ENCODE measurements at places on chromosomes 7 and 10.
A peak's percentile ranks its signal among the peaks of the same experiment; 100 is the strongest.

- DNase-seq, result no peak
Observed at GRCh38 chr10:16927546-16927945, 110.3 kb upstream of the RSU1 start.

- DNase-seq, result peak; percentile 3
Observed at GRCh38 chr10:47339759-47340607, 8.2 kb upstream of the RBP3 start.

- DNase-seq, result no peak
Observed at GRCh38 chr10:98456043-98456570, 9.4 kb upstream of the HPS1 start.

GRCh38 chr10:108462005-108462404 lies 1297.5 kb upstream of the SORCS1 start:
- DNase-seq, result no peak

- DNase-seq, result peak; percentile 31
Observed at GRCh38 chr10:61943674-61944378, 42.3 kb downstream of the ARID5B start.

- no peak for DNase-seq
Observed at GRCh38 chr10:72852508-72852907, 41.0 kb upstream of the OIT3 start.

GRCh38 chr10:64546073-64546472 lies 1024.9 kb downstream of the REEP3 start:
- DNase-seq, result no peak

DNA sequence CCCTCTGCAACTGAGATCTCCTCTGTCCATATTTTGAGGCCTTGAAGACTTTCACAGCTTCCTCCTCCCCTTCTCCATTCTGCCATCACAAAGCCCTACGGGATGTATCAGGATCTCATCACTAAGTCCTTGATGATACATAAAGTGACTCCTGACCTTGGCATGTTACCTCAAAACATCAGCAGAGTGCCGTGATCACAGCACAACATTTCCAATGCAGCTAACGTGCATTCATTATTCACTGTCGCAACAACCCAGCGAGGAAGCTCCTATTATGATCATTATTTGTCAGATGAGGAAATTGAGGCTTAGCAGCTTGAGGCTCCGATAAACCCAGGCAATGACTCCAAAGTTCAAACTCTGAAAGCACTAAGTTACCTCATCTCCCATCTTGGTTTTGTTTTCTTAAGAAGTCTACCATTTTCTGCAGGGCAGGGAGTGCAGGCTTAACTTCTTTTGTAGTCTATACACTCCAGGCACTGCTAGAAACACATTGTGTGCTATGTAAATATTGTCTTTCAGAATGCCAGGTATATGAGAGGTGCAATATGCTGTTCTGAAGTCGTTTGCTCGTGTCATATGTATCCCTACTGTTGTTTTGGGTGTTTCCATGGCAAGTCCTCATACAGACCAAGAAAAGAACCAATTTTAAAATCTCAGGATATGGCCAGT lies 80.6 kb upstream of the C1QL3 start:
- no peak for DNase-seq

DNA sequence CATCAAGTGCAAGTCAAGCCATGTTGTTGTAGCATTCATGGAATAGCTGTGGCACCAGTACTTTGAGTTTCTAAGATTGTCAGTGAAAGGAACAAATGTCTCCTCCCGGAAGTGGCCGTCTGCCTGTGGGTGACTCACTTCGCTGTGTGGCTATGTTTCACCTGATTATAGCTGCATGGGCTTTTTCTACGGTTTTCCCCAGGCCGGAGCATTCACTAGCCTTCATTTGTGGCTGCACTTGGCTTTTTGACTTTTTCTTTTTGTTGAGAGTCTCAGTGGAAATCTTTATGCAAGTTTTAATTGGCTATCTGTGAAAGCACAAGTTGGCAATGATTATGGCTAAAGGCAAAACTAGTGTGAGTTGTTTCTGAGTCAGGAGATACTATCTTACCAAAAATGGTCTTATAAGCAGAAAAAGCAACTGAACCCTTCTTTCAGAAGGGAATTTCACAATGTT lies 35.0 kb downstream of the SRI start:
- no peak for DNase-seq

DNA sequence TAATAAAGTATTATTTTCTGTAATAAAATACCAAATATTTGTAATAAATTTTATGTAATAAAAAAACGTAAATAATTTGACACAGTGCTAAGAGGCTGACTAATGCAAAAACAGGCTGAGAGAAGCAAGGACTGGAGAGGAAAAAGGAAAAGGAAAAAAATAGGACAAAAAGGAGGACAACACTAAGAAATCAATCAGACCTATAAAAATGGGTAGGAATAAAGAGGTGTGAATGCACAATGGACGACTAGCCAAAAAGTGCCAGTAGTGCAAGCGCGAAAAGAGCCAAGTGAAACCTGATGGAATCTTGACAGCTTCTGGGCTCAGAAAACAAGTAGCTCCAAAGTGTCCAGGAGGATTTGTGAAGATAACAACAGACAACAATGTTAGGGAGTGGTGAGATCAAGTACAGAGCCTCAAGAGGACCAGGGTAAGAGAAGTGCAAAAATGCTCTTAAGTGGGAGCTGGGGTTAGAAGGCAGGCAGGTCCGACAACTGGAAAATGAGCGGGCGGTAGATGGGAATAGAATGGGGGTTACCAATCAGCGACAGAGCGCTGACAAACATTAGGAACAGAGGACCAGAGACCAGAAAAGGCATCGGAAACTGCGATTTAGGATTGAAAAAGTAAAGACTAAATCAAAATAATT lies 1.2 kb downstream of the BRAF start:
- no peak for DNase-seq

- DNase-seq, result no peak
Observed at GRCh38 chr7:149729586-149729982, 43.8 kb downstream of the ZNF467 start.

GRCh38 chr10:71090801-71091200 lies 121.6 kb upstream of the UNC5B start:
- no peak for DNase-seq

DNA sequence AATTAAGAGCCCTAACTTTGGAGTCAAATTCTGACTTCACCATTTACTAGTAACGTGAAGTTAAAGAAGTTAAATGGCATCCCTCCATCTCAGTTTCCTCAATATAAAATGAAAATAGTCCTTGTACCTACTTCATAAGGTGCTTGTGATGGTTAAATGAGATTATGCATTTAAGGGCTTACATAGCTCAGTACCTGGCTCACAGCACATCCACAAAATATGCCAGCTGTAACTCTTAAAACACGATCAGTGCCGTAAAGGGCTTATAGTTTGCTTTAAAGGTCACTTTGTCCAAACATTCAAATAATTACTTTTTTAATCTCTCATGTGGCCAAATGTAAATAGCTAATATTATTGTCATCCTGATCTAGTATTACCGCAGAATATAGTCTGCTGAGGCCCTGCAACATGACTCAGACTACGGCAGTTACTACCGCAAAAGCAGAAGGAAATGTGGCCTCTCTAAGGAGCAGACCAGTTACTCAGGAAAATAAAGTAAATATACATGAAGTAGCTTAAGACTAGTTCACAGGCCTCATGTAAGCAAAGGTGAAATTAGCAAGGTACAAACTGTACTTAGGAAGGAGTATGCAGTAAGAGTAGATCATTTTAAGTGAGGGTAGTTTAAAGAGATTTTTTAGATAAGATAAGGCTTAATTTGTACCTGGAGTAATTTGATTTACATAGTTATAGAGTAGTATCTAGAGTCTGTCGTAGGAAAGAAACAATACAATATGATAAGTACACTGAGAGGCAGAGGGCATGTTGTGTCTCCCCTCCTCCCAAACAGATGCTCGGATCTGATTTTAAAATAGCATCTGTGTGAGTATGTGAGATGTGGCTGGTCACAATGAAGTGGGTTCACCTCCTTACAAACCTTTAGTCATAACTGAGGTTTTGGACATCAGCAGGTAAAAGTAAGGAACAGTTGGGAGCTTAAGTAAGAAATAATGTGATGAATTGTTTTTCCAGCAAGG lies 13.1 kb downstream of the CASP2 start:
- no peak for DNase-seq

- no peak for DNase-seq
Observed at GRCh38 chr10:22705527-22705926, 8.9 kb downstream of the PIP4K2A start.

GRCh38 chr10:62617652-62618051 lies 186.9 kb upstream of the ADO start:
- no peak for DNase-seq

DNA sequence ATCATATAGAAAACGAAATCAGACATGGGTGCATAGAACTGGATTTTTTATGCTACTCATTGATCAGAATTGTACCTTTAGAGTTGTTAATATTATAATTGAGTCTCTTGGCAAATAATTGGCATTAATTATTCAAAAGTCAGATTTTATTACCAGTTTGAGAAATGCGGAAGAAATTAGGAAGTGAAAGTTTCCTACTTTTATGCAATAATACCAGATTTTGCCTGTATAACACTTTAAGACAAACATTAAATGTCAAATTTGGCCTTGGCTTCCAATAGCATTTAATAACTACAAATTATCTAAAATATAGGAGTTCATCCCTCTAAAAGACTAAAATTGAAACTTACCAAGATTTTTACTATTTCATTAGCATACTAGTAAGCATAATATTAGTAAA lies 6.8 kb upstream of the TFEC start:
- DNase-seq, result no peak
